Breast epithelium (tissue), 4 donors: ENCODE measurements at places on chromosomes 7 and 10. TPM values are rescaled to one million over a fixed set of nuclear protein-coding genes. Genes with fewer than 3 reads are reported as not detected.
A peak's percentile ranks its signal among the peaks of the same experiment; 100 is the strongest.

DNA sequence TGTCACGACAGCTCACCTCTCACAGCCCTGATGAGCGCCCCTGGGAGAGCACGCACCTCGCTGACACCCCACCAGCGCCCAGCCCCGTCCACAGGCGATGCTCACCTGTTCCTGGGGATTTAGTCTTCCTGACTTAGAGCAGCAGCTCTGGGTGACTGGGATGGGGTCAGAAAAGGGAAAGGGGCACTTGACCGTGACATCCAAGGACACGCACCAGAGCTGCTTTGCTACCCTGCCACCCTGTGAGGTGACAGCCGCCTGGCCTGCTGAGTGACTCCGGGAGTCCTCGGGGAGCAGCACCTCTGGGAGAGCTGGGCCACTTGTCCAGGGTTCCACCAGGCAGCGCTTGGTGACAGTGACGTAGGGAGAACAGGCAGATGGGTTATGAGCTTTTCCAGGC, 148.2 kb downstream of the PRKAG2 start:
- no peaks in the 10 kb centered on the region for H3K27me3 ChIP-seq
- DNase-seq, result no peak

DNA sequence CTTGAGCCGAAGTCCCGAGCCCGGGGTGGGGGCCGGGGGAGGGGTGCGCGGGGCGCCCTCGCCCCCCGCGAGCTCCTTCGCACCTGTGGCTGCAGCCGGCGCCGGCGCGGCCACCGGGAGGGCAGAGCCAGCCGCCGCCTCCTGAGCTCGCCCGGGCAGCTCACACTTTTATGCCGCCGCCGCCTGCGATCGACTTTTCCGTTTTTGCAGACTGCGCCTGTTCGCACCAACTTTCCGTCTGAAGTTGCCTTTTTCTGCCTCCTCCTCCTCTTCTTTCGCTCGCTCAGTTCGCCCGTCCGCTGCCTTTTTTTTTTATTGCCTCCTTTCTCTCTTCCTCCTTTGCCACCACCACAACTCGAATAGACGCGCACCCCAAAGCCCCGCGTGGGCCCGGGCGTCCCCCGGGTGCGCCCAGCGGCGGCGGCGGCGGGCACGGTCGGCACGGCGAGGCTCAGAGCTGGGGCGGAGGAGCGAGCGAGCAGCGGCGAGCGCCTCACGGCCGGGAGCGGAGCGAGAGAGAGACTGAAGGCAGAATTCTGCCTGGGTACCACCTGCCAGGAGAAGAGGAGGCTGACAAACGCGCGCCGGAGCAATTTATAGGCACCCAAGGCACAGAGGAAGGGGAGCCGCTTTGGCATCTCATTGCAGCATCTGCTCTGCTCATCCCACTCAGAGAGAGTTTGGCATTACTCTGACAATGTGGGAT, at the start of gene C1QL3:
Gene C1QL3, minus strand, starts transcription at position 569 of the 706 bp plus-strand sequence. CDS start 814 bp downstream, outside the sequence.
- H3K4me1 ChIP-seq, result no peaks in the 10 kb centered on the region
- DNase-seq, result no peak
- H3K27ac ChIP-seq, result no peak within 1 kb of the TSS
- H3K27me3 ChIP-seq, result peaks cover 7% of the 10 kb centered on the region
- H3K36me3 ChIP-seq, result no peaks in the 10 kb centered on the region
- H3K4me3 ChIP-seq, result peak within 1 kb of the TSS; percentile 50

- no peak overlapping the region for H3K4me3 ChIP-seq
- DNase-seq, result no peak
- H3K4me1 ChIP-seq, result no peaks in the 10 kb centered on the region
- H3K36me3 ChIP-seq, result no peaks in the 10 kb centered on the region
- no peak overlapping the region for H3K27ac ChIP-seq
- H3K27me3 ChIP-seq, result no peaks in the 10 kb centered on the region
Measured at GRCh38 chr7:116259871-116260440, 49.6 kb downstream of the TES start.

DNA sequence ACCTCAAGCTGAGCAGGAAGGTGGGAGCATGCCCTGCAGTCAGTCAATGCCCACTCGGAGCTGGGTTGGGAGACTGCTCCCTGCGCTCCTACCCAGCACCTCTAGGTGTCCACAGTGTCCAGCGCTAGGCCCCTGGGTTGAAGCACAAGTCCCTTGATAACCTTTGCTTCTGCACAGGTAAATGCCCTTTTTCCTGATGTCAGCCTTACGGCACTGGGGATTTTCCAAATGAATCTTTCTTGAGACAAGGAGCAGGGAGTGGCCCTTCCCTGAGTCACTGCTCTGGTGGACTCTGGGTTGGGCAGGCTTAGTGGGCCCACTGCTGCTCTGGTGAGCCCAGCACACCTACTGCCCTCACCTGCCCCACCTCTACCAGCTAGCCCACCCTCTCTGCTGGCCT, 61.9 kb upstream of the OPN4 start:
- no peaks in the 10 kb centered on the region for H3K4me1 ChIP-seq
- no peaks in the 10 kb centered on the region for H3K36me3 ChIP-seq
- no peak overlapping the region for H3K27ac ChIP-seq
- no peak for DNase-seq
- no peaks in the 10 kb centered on the region for H3K27me3 ChIP-seq
- H3K4me3 ChIP-seq, result no peak overlapping the region

DNA sequence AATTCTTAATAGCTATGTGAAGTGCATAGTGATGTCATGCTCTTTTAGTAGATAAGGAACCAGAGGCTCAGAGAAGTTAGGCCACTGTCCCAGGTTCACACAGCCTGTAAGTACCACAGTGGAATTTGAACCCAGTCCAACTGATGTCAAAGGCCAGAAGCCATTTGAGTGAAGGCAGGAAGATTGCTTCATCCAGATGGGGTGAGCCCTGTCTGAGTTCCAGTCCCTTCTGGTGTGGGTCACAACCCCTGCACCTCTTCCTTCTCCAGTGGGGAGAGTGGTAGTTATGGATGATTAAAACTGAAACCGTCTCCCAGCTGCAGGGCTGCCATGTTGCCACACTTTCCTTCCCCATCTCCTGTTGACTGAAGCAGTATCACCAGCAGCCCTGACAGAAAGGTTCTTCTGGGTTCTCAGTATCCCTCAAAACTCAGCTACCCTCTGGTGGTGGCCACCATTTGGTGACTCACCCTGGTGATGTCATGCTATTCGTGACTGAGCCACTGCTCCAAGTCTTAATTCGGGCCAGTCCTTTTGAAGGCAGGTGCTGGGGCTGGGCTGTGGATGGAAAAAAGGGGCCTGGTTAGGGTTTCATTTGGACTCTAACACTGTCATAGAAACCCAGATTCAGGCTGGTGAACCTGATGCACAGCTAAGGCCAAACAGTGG, 1.5 kb upstream of the C10orf95 start:
- no peak for DNase-seq
- no peak overlapping the region for H3K4me3 ChIP-seq
- no peaks in the 10 kb centered on the region for H3K27me3 ChIP-seq
- no peaks in the 10 kb centered on the region for H3K4me1 ChIP-seq
- no peaks in the 10 kb centered on the region for H3K36me3 ChIP-seq
- peak overlapping the region; percentile 71 for H3K27ac ChIP-seq

Gene SLC25A13
- 33.2 TPM for total RNA-seq

Gene SGPL1
- total RNA-seq, result 36.4 TPM
